ENCODE measurements at places on chromosomes 16 and 17.

DNA sequence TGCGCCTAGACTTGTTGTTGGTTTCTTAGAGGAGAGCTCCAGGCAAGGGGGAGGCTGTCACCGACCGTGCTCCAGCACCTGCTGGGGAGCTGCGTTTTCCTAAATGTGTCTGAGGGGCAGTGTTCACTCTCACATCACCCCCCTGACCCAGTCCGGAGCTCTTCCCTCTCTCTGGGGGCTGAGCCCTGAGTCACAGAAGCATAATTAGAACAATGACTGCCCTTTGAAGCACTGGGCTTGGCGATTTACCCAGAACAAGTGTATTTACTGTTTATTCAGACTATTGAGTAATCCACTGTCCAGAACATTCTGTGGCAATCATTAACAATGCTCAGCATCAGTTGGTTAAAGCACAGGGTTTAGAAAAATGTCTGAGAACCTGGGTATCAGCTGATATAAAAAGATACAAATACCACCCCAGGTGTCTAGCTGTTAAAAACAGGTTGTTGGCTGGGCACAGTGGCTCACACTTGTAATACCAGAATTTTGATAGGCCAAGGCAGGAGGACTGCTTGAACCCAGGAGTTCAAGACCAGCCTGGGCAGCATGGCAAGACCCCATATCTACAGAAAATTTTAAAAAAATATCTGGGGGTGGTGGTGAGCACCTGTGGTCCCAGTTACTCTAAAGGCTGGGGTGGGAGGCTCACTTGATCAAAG lies 8.1 kb downstream of the CES4A start:
- peak; percentile 58 for DNase-seq

DNA sequence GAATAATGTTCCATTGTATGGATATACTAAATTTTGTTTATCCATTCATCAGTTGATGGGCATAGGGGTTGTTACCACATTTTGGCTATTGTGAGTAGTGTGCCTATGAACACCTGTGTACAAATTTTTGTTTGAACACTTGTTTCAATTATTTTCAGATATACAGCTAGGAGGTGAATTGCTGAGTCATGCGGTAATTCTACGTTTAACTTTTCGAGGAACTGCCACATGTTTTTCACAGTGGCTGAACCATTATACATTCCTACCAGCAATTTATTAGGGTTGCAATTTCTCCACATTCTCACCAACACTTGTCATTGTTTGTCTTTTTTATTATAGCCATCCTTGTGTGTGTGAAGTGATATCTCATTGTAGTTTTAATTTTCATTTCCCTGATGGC lies 75.6 kb downstream of the AKAP1 start:
- DNase-seq = no peak

DNA sequence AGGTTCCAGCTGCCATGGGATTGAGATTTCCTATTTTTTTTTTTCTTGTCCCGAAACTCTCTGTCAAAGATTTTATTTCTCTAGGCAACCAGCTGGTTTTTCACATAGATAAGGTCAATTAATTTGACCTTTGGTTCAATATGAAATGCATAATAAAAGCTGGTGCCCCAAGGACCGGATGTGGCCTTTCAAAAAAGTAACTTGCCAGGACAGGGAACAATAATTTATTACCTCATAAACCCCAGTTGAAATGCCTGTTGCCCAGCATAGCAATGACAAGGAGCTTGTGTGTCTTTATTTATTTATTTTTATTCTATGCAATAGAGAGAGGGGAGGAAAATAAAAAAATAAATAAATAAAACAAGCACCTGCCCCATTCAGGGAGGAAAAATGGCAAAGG lies 472.7 kb downstream of the KCNJ2 start:
- no peak for DNase-seq

DNA sequence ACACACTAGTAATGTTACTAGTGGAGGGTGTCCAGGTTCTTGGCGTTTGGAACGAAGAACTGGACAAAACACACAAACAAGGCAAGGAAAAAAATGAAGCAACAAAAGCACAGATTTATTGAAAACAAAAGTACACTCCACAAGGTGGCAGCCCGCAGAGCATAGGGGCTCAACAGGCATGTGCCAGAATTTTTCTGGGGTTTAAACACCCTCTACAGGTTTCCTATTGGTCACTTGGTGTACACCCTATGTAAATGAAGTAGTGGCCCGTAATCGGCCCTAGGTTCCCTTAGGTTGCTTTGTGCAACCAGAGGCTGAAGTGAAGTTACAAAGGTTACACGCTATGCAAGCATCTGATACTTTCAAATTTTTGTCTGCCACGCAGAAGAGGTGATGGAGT lies 8.1 kb downstream of the OR2C1 start:
- DNase-seq = no peak

DNA sequence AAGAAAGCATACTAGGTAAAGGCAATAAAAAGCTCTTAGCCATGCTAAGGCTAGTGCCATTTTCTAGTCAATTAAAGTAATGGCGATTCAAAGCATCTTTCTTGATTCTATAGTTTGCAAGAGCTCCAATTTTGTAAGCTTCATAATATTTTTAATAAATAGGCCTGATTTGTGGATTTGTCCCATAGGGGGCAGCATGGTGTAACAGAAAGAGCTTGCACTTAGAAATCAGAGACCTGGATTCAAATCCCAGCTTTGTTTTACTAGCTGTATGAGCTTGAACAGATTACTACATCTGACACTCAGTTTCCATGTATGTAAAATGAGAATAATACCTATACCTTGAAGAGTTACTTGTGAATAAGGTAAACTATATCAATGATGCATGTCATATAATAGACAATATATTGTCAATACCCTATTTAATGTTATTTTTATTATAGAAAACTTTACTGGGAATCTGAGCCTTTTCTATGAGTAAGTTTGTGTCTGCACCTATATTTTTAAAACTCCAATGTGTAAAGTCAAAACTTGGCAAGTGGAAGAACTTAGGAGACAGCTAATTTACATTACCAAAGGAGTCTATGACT lies 93.6 kb upstream of the NOG start:
- no peak for DNase-seq

DNA sequence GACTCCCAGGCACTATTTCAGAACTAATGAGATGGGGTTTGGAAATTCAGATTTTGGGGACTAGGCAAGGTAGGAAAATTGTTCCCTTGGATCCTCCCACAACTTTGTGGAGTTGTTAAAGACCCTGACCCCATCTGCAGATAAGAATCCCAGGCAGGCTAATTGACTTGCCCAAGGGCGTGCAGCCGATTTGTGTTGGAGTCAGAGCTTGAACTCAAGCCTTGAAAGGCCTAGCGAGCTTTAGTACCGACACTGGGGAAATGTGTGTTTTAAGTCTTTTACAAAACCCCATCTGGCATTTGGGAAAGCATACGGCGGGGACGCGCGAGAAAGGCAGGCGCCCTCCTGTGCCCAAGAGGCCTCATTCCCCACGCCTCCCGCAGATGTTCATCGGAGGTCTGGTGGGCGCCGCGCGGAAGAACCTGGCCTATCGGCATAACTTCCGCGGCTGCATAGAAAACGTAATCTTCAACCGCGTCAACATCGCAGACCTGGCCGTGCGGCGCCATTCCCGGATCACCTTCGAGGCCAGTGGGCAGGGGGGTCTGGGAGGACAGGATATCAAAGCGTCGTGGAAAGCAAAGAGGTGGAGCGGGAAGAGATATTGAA lies 4.3 kb downstream of the CNTNAP1 start:
- no peak for DNase-seq

DNA sequence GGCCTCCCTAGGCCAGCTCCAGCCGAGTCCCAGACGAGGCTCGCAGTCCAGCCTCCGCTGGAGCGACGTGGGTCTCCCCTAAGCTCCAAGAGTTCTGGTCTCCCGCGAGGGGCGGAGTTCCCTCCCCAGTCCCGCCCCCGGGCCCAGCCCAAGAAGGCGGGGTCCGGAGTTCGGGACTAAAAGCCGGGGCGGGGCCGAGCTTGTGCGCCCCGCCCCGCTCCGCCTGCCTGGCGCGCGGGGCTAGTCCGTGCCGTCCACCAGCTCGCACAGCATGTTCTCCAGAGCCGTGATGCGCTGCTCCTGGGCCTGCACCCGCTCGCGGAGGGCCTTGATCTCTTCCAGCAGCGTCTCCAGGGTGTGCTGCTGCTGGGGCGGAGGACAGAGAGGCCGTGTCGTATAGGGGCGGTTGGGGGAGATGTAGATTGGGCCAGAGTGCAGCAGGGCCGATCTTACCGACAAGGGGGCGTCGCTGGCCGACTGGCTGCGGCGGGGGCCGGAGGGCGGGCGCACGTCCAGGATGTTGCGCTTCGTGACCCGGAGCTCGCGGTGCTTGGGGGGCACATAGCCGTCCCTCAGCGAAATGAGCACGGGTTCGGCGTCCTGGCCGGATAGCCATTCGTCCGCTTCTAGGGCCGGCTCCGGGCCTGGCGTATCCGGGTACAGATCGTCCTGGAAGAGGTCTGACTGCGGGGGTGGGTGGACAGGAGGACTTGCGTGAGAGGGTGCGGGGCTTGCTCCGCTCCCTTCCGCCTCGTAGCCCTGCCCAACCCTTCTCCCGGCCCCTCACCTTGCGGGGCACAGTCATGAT lies 7.0 kb downstream of the CORO6 start:
- peak; percentile 93 for DNase-seq

- DNase-seq = no peak
These were observed 7.9 kb downstream of the KCTD5 start for GRCh38 chr16:2689968-2690801.

GRCh38 chr16:81405702-81406113 lies 38.9 kb upstream of the CMIP start:
- peak; percentile 33 for DNase-seq

- DNase-seq = no peak
These were observed 14.9 kb upstream of the TBX21 start for GRCh38 chr17:47717979-47718621.

All from aorta (tissue), 5 donors.